ENCODE measurements at places on chromosomes 3 and 15. TPM values are rescaled to one million over a fixed set of nuclear protein-coding genes. Genes with fewer than 3 reads are reported as not detected.

Gene GOLGA8S
- 0.42 TPM for total RNA-seq

DNA sequence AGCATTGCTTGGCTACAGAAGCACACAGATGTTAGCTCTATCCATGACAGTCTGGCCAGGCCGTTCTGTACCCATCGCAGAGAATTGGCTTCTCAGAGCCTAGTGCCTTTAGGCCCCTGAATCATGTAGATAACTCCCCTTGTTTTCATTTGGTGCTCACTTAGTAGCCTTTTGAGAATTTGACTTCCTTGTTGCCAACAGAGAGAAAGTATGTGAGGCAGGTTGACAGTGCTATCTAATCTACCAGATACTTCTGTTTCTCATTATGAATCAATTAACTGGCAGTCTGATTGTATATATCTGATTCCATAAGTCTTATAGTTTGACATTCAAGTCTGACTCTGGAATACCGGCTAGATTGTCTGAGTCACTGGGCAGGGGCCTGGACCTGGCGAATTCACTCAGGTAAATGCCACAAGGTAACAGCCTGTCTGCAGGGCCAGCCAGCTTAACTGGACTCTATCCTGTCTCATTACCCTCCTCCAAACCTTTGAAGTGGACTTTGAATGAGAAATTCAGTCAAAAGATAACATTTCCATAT lies 160.2 kb downstream of the GHSR start:
- H3K4me1 ChIP-seq: peaks cover 19% of the 10 kb centered on the region
- no peak overlapping the region for H3K4me3 ChIP-seq
- no peak for DNase-seq
- no peak overlapping the region for H3K27ac ChIP-seq
- peaks cover 3% of the 10 kb centered on the region for H3K36me3 ChIP-seq
- no peaks in the 10 kb centered on the region for H3K27me3 ChIP-seq

Gene TM4SF4
- total RNA-seq: not detected

- no peaks in the 10 kb centered on the region for H3K36me3 ChIP-seq
- DNase-seq: no peak
- peaks cover 28% of the 10 kb centered on the region for H3K4me1 ChIP-seq
- H3K4me3 ChIP-seq: no peak overlapping the region
These were observed 60.6 kb downstream of the ST6GAL1 start for GRCh38 chr3:186990878-186991308.

Gene CCR5
- total RNA-seq: 3.6 TPM

Gene IQCF5
- total RNA-seq: not detected

Gene IL17RC
- total RNA-seq: 52.2 TPM

GRCh38 chr3:55624238-55624637 lies 137.1 kb upstream of the WNT5A start:
- H3K27me3 ChIP-seq: no peaks in the 10 kb centered on the region
- no peak overlapping the region for H3K4me3 ChIP-seq
- DNase-seq: no peak
- no peaks in the 10 kb centered on the region for H3K4me1 ChIP-seq
- no peak overlapping the region for H3K27ac ChIP-seq

Gene WDR72
- total RNA-seq: not detected

Gene GCNT3
- total RNA-seq: not detected

Gene SKOR1
- 0.78 TPM for total RNA-seq

Gene RNF111
- 34.1 TPM for total RNA-seq

DNA sequence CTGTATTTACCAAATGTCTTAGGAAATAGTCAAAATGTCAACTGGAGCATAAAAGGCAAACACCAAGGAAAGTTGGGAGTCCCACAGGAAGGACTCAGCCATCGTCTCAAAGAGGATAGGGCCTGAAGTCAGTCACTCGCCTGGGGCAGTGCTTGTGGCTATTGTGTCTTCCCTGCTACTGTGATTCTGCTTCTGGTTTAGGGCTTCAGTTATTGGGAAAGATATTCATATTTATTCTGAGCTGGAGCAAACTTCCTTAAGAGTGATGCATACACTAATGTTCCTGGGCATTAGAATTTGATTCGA lies 118.1 kb downstream of the EDEM1 start:
- H3K4me3 ChIP-seq: no peak overlapping the region
- DNase-seq: no peak
- H3K27ac ChIP-seq: no peak overlapping the region
- H3K36me3 ChIP-seq: no peaks in the 10 kb centered on the region

- H3K27me3 ChIP-seq: peaks cover 6% of the 10 kb centered on the region
- no peak for DNase-seq
- H3K27ac ChIP-seq: no peak overlapping the region
- H3K4me3 ChIP-seq: no peak overlapping the region
- H3K4me1 ChIP-seq: peaks cover 10% of the 10 kb centered on the region
These were observed 220.7 kb downstream of the MEIS2 start for GRCh38 chr15:36879568-36880222.

Gene CCDC13
- 3.1 TPM for total RNA-seq

Gene HRG
- total RNA-seq: not detected

Gene NEK10
- total RNA-seq: 21.4 TPM

- no peak overlapping the region for H3K27ac ChIP-seq
- no peaks in the 10 kb centered on the region for H3K36me3 ChIP-seq
- no peak overlapping the region for H3K4me3 ChIP-seq
These were observed 535.2 kb downstream of the OCA2 start for GRCh38 chr15:27563765-27564370.

Gene ACAN
- total RNA-seq: 23.2 TPM

- DNase-seq: no peak
- no peaks in the 10 kb centered on the region for H3K27me3 ChIP-seq
- no peak overlapping the region for H3K4me3 ChIP-seq
- no peaks in the 10 kb centered on the region for H3K36me3 ChIP-seq
- H3K4me1 ChIP-seq: no peaks in the 10 kb centered on the region
These were observed 16.4 kb upstream of the SKIC8 start for GRCh38 chr15:78315686-78316282.

GRCh38 chr3:51798411-51798963 lies 19.4 kb upstream of the IQCF6 start:
- no peaks in the 10 kb centered on the region for H3K4me1 ChIP-seq
- H3K27ac ChIP-seq: no peak overlapping the region
- no peak for DNase-seq

GRCh38 chr15:65869954-65870871 lies 922 bp downstream of the RAB11A start:
- DNase-seq: no peak
- peaks cover 24% of the 10 kb centered on the region for H3K4me1 ChIP-seq
- H3K36me3 ChIP-seq: peaks cover 4% of the 10 kb centered on the region
- peak overlapping the region; percentile 92 for H3K4me3 ChIP-seq
- peak overlapping the region; percentile 89 for H3K27ac ChIP-seq

GRCh38 chr15:81776976-81777375 lies 268.8 kb downstream of the MEX3B start:
- no peaks in the 10 kb centered on the region for H3K36me3 ChIP-seq
- no peak for DNase-seq
- H3K4me3 ChIP-seq: no peak overlapping the region
- H3K27ac ChIP-seq: no peak overlapping the region
- H3K4me1 ChIP-seq: no peaks in the 10 kb centered on the region

Gene FAM3D
- total RNA-seq: not detected

GRCh38 chr3:71530903-71531530 lies 52.5 kb downstream of the FOXP1 start:
- H3K4me1 ChIP-seq: no peaks in the 10 kb centered on the region
- H3K36me3 ChIP-seq: no peaks in the 10 kb centered on the region
- no peaks in the 10 kb centered on the region for H3K27me3 ChIP-seq
- H3K27ac ChIP-seq: no peak overlapping the region
- no peak overlapping the region for H3K4me3 ChIP-seq
- no peak for DNase-seq

Gene PLA2G4E
- not detected for total RNA-seq

DNA sequence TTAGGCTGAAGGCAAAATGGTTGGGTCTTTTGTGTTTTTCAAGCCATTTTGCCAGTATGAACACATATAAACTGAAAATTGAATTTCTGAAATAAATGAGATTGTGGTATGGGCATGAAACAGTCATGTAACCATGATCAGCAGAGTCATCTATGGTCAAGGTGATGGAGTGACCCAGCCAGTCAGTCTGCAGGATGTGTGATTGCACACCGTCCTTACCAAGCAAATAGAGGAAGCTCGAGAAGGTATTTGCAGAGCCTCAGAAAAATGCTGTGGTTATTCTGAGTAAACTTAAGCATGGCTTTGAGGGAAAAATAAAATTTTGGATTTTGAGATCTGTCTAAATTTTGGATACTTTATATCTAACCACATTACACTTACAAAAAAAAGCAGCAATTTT lies 95.9 kb upstream of the RNF7 start:
- no peaks in the 10 kb centered on the region for H3K36me3 ChIP-seq
- no peak overlapping the region for H3K27ac ChIP-seq
- DNase-seq: no peak
- no peak overlapping the region for H3K4me3 ChIP-seq
- no peaks in the 10 kb centered on the region for H3K27me3 ChIP-seq

DNA sequence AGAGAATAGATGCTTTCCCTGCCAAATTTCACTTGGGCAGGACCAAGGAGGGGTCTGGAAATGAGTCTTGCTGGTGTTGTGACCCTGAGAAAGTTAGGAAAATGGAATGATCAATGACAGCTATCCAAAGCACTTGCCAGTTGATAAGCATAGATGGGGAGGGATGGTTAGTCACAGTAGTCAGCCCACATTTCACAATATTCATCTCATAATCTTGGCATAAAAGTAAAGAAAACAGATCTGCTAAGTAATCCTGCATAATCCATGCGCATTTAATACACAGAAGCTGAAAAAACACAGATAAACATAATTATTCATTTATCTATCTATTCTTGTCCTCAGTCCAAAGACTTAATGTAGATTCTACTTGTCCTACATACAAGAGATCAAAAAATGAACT lies 184.1 kb downstream of the ZIC4 start:
- no peaks in the 10 kb centered on the region for H3K27me3 ChIP-seq
- no peak overlapping the region for H3K4me3 ChIP-seq
- no peaks in the 10 kb centered on the region for H3K4me1 ChIP-seq
- H3K36me3 ChIP-seq: no peaks in the 10 kb centered on the region

- no peak for DNase-seq
- no peaks in the 10 kb centered on the region for H3K27me3 ChIP-seq
- H3K4me1 ChIP-seq: peaks cover 33% of the 10 kb centered on the region
- peaks cover 39% of the 10 kb centered on the region for H3K36me3 ChIP-seq
- H3K4me3 ChIP-seq: peak overlapping the region; percentile 78
These were observed 2.4 kb downstream of the LMCD1 start for GRCh38 chr3:8503871-8504610.

GRCh38 chr3:71548705-71549384 lies 34.7 kb downstream of the FOXP1 start:
- no peak for DNase-seq
- no peak overlapping the region for H3K4me3 ChIP-seq
- no peak overlapping the region for H3K27ac ChIP-seq
